Putamen (tissue), 1 donor: ENCODE measurements at places on chromosomes 2 and 18.

GRCh38 chr2:19272039-19272438 lies 86.4 kb downstream of the OSR1 start:
- DNase-seq, result no peak

GRCh38 chr2:213544940-213545339 lies 260.7 kb downstream of the SPAG16 start:
- DNase-seq, result no peak

DNA sequence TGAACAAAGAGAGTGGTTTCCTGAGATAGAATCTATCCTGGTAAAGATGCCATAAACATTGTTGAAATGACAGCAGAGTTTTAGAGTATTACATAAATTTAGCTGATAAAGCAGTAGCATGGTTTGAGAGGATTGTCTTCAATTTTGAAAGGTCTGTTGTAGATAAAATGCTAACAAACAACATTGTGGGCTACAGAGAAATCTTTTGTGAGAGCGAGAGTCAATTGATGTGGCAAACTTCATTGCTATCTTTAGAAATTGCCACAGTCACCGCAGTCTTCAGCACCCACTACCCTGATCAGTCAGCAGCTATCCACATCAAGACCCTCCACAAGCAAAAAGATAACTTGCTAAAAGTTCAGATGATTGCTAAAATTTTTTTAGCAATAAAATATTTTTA lies 17.5 kb downstream of the VRK2 start:
- DNase-seq, result no peak

DNA sequence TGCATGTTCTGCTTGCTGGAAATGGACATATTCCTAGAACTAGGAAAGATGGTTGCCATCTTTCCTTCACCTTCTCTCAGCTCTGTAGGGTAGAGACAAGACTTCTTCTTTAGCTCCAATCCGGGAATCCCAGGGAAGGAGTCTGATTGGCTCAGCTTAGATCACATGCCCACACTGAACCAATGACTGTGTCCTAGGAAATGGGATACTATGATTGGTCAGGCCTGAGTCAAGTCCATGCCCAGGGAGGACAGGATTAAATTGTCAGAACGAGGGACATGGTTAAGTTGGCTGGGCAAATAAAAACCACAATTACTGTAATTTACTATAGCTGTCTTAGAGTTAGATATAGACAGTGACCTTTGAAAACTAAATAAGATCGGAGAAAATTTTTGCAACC lies 31.4 kb downstream of the SEMA4F start:
- no peak for DNase-seq

DNA sequence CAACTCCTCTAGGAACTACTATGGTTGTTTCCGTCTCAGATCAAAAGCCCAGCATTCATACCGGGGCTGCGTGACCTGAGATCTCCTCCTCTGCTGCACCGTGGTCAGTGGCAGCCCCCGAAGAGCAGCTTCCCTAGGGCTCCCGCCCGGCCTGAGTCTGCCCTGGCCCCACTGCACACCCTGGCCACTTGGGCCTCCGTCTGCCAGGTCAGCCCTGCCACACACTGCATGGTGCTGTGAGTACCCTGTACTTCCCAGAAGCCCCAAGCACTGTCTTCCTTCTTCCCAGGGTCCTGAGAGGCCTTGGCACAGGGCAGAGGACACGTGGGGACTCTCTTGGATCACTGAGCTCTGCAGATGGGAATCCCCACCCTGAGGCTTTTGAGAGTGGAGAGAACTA lies 81.5 kb upstream of the GPC1 start:
- DNase-seq, result no peak

GRCh38 chr2:172725746-172726145 lies 9.9 kb upstream of the RAPGEF4 start:
- DNase-seq, result no peak

GRCh38 chr2:58594762-58595161 lies 353.6 kb upstream of the FANCL start:
- no peak for DNase-seq

- no peak for DNase-seq
Observed at GRCh38 chr2:47833516-47833968, 50.6 kb downstream of the MSH6 start.

DNA sequence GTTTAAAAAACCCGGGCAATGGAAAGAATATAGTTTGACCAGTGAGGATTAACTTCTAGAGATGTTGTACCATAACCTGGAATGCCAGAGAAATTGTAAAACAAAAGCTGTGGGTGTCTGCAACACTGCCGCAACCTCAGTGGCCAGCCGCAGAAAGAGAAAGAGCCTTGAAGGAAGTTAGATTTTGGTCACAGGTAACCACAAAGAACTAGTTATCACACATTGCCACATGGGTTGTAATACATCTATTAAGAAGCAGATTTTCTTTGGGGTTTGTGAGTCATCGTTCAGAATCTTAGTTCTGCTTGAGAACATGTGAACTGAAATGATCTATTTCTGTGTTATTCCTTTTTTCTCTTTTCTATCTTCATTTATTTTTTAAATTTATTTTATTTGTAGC lies 222.9 kb upstream of the AGAP1 start:
- DNase-seq, result no peak

DNA sequence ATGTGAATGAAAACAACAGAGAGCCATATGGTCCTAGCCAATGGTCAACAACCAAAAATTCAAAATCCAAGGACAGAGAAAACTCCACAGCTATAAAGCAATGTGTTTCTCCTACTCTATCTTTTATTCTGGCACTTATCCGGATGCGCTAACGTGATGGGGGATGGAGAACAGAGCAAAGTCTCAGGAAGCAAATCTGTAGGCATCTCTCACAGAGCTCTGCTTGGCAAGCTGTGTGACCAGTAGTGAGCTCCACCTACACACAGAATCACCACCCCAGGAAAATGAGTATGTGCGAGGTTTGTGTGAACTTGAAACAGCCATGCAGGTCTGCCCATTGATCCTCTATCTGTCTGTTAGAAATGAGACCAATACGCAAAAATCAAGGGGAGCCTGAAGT lies 584.3 kb downstream of the BCL11A start:
- DNase-seq, result no peak

DNA sequence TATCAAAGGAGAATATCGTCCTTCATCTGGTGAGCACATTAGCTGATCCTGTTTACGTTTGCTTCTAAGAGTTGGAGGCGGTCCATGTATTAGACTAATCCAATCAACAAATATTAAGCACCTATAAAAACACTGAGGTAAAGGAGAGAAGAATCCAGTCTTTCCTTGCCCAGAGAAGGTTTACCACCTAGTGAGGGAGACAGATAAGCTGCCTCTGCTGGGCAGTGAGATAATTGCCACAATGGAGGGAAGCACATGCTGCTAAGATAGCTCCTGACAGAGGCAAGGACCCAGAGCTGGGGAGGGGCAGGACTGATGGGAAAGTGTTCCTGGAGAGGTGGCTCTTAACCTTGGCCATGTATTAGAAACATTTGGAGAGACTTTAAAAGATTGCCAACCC lies 36.7 kb upstream of the ST8SIA5 start:
- no peak for DNase-seq

DNA sequence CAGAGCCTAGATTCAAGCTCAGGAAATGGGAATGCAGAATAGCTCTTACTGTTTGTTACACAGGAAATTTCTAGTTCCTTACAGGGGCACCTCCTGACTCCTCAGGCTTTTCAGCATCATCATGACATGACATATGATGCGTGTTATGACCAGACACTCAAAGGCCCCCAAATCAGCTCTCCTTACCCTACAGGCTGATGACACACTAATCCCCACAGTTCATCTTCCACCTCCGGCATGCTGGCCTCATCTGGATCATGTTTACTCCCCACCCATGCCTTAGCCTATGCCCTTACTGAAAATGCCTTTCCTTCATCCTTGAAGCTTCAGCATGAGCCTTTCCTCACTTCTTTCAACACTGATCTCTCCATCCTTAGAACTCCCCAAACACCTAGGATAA lies 356.9 kb downstream of the SETBP1 start:
- no peak for DNase-seq

DNA sequence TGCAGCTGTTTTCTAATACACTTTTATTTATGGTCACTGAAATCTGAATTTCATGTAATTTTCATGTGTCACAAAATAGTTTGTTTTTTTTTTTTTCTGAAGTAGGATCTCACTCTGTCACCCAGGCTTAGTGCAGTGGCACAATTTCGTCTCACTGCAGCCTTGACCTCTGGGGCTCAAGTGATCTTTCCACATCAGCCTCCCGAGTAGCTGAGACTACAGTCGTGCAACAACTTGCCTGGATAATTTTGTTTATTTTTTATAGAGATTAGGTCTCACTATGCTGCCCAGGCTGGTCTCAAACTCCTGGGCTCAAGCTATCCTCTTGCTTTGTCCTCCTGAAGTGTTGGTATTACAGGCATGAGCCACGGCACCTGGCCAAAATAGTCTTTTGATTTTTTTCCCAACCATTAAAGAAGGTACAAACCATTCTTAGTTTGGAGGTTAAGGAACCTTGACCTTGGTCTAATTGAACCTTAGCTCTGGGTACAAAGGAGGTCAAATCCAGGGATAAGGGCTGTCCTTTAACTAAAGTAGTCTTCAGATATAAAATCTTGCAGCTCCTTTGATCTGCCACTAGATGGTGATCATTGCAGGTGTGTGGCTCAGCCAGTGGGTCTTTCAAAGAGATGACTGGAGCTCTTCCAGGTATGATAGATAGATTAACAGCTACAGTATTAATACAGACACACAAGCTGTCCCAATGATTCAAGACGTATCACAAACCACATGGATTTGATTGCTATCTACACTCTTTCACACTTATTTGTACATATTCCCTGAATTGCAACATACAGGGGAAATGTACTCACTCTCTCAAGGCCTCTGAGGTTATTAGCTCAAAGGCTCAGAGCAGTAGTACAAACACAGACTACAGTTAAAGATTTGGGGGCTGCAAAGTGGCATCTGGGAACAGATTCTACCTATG lies 4.7 kb upstream of the KRCC1 start:
- peak; percentile 59 for DNase-seq

GRCh38 chr2:237011206-237011795 lies 74.4 kb upstream of the COPS8 start:
- DNase-seq, result no peak

DNA sequence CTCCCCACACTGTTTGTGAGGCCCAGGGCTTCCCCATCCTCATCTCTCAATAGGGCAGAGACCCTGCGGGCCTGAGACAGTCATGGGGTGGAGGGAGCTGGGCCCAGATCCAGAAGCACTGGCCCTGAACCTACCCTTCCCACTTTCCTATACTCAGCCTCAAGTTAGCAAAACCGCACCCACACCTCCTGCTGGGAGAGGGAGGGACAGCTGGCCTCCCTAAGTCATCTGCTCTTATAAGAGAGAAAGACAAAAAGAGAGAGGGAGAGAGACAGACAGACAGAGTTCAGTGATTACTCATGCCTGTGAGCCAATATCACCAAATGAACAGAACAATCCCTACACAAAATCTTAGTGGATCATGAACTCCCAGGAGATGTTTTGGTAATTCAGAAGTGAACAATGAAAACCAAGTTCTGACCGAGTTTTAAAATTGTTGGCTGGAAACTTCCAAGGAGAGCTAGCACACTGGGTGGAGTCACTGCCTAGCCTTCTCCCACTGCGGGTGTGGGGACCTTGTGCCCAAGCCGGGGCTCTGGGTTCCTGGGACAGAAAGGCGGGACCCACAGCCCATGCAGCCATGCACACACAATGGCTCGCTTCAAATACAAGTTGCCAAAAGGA lies 130.5 kb downstream of the PXDN start:
- no peak for DNase-seq

DNA sequence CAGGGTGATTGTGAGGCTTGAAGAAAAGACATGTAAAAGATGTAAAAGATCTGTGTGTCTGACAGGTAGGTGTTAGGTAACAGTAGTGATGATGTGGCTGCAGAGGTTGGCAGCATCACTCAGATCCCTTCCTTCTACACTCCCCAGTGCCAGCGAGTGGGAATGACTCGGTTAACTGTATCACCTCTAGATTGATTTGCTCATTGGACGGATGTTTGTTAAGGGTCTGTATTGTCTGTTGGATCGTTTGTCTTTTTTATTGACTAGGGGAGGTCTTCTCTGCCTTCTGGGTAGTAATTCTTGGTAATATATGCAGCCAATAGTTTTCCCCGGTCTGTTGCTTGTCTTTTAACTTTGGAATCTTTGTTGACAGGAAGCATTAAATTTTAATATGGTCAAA lies 44.8 kb upstream of the CNGA3 start:
- DNase-seq, result no peak

GRCh38 chr2:141493936-141494335 lies 636.9 kb downstream of the LRP1B start:
- DNase-seq, result no peak

DNA sequence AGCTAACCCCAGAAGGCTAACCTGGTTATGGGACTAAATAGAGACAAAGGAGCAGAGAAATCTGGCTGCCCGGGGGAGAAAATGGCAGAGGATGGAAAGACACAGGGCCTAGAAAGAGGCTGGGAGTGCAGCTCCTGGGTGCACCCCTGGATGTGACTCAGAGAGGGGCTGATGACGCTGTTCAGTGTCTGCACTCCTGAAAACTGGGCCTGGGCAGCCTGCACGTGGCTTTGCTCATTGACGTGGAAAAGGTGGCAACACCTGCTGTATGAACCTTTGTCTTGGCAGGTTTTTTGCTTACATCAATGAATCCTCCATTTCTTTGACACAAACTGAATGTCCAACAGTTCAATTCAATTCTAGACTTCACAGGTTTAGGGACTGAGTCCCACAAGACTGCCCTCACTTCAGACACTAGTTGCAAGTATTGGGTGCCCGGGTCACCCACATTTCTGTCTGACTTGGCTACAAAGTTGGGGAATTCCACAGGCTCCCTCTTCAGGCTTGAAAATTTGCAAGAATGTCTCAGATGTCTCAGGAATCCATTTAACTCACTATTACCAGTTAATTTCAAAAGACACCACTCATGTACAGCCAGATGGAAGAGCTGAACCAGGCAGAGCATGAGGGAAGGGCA lies 47.3 kb upstream of the PUM2 start:
- DNase-seq, result no peak

GRCh38 chr2:232761301-232761907 lies 15.0 kb downstream of the KCNJ13 start:
- DNase-seq, result peak; percentile 17

DNA sequence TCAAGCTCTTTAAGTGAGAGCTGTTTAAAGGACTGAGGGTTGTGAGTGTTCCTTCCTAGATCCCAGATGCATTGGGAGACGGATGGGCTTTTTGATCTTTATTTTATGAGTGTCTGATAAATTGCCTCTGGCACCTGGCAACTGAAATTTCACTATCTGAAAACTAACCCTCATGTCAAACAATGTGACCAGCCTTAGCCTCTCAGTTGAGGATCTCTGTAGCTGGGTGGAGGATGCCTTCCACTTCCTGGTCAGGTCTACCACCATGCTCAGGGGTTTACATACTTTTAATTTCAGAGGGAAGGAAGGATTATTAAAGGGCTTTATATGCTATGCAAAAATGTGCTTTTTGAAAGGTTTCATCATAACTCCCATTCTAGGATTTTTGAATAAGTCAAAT lies 70.5 kb upstream of the NT5C1B start:
- no peak for DNase-seq

- DNase-seq, result no peak
Observed at GRCh38 chr2:127039387-127040031, 67.4 kb downstream of the BIN1 start.

DNA sequence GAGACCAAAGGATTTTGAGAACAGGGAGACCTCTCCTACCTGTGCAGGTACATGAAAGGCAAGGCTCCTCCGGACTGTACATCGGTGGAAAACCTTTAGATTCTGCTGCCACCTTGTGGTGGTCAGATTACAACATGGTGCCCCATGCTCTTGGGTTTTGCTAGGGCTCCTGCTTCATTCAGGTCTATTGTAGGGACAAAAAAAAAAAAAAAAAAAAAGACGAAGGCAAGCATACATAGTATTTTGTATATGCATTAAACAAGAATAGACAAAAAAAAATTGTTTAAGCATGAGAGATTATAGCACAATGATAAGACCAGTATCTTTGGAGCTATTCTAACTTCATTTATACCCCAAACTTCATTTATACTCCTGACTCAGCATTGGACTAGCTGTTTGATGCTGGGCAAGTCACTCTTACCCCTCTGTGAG lies 27.4 kb upstream of the SPR start:
- peak; percentile 57 for DNase-seq
